Renal cortical epithelial cell (primary cell): ENCODE measurements at places on chromosomes 5 and 9. TPM values are rescaled to one million over a fixed set of nuclear protein-coding genes. Genes with fewer than 3 reads are reported as not detected.

DNA sequence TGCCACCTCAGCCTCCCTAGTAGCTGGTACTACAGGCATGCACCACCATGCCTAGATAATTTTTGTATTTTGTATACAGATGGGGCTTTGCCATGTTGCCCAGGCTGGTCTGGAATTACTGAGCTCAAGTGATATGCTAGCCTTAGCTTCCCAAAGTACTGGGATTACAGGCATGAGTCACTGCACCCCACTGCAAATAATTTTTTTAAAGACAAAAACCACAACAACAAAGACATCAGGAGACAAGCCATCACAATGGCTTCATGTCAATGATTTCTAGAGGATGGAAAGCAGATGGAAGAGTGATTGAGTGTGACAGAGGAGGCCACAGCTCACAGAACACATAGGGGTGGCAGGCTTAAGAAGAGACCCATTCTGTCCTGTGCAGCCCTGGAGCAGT lies 97.9 kb upstream of the PCSK1 start:
- peak; percentile 53 for DNase-seq

- no peak for DNase-seq
Measured at GRCh38 chr5:608429-609370, 3.4 kb upstream of the CEP72 start.

Gene GGTA1
- total RNA-seq, result not detected in 2 replicates

Gene OR13C2
- total RNA-seq, result 0.30 TPM in 1 of 2 replicates, not detected in the other

DNA sequence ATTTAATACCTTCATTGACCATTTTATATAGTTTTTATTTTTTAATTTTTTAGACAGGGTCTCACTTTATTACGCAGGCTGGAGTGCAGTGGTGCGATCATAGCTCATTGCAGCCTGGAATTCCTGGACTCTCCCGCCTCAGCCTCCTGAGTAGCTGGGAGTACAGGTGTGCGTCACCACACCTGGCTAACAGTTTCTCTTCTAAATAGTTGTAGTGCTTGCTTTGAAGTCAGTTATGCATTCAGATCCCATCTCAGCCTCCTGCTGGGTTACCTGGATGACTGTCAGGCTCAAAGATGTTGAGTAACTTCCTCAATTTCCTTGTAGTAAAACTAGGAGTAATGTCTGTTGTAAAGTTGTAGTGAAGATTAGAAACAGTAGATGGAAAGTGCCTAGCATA lies 21.4 kb downstream of the SNX18 start:
- no peak for DNase-seq

DNA sequence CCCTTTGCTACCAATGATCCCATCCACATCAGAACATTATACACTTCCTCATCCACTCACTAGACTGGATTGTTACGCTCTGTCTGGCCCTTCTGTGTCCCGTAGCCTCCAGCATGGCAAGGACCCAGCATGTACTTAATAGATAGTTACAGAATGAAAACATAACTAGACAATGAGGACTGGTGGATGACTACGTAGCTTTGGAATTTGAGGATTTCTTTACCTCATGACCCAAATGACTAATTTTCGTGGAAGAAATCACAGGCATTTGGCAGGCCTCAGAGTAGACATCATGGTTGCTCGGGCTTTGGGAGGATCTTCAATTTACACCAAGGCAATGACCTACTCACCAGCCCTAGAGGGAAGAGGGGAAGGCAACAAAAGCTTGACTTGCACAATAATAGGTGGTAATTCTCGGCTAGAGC lies 299.8 kb downstream of the TLE1 start:
- peak; percentile 100 for DNase-seq

GRCh38 chr5:73312146-73312871 lies 136.3 kb downstream of the FOXD1 start:
- no peak for DNase-seq

- DNase-seq, result no peak
Measured at GRCh38 chr9:97752274-97752673, 55.1 kb upstream of the XPA start.

Gene TMEM161B
- 17.4 and 19.4 TPM in 2 replicates for total RNA-seq

GRCh38 chr5:179256328-179257175 lies 88.7 kb downstream of the ADAMTS2 start:
- no peak for DNase-seq

Gene SLC9A3
- 0.35 and 1.6 TPM in 2 replicates for total RNA-seq

- DNase-seq, result no peak
Measured at GRCh38 chr5:168822248-168822744, 243.1 kb upstream of the PANK3 start.

Gene TBC1D9B
- total RNA-seq, result 41.8 and 81.0 TPM in 2 replicates
